Activated CD4-positive, alpha-beta memory T cell treated with anti-CD3 and anti-CD28 coated beads, Interleukin-2, amount 10 ng/mL, durations not matched to agents 7 days and 5 days (primary cell): ENCODE measurements at places on chromosomes 7 and 10.

DNA sequence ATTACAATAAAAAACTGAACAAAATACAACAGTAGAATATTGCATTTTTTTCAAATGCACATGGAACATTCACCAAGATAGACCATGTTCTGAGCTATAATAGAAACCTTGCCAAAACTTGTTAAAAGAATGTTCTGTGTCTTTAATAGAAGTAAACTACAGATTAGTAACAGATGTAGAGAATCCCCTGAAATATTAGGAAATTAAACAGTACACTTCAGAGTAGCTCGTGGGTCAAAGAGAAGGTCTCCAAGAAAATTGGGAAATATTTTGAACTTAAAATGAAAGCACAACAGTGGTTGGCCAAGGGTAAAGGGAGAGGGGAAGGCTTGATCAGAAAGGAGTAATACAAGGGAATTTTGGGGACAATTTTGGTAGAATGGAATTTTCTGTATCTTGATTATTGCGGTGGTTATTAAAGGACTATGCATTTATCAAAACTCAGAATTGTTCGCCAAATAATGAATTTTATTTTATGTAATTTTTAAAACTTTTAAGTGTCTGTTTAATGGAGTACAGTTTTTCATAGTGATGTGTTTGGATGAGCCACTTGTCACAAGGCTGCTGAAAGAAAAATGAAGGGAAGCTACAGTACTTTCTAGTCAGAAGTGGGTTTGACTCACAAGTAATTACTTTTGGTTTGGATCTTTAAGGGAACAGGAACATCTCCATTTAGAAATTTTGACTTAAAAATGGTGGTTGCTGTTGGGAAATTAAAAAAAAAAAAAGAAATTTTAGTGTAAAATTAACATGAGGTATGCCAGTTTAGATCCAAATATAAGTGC is 10.2 kb downstream of the PLEKHA8 start:
- H3K27ac ChIP-seq: no peak overlapping the region
- no peak overlapping the region for H3K4me3 ChIP-seq
- no peaks in the 10 kb centered on the region for H3K27me3 ChIP-seq
- H3K36me3 ChIP-seq: no peaks in the 10 kb centered on the region
- DNase-seq: no peak

DNA sequence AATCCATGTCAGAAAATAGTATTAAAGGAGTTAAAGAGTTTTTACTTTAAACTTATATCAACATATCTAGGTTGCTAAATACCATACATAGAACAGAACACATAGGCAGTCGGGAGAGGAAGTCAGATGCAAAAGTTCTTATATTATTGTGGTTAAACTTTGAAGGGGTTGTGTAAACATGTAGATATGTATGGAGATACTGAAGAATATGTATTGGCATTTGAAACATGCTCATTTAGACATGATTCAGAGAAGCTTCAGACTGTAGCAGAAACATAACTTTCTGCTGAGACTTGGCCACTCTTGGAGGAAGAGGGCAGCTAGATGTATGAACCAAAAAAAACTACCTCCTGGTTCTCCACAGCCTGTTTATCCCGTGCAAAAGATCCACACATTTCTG is 103.5 kb upstream of the FERD3L start:
- no peaks in the 10 kb centered on the region for H3K4me1 ChIP-seq
- no peak overlapping the region for H3K4me3 ChIP-seq
- no peak for DNase-seq
- H3K27ac ChIP-seq: no peak overlapping the region

DNA sequence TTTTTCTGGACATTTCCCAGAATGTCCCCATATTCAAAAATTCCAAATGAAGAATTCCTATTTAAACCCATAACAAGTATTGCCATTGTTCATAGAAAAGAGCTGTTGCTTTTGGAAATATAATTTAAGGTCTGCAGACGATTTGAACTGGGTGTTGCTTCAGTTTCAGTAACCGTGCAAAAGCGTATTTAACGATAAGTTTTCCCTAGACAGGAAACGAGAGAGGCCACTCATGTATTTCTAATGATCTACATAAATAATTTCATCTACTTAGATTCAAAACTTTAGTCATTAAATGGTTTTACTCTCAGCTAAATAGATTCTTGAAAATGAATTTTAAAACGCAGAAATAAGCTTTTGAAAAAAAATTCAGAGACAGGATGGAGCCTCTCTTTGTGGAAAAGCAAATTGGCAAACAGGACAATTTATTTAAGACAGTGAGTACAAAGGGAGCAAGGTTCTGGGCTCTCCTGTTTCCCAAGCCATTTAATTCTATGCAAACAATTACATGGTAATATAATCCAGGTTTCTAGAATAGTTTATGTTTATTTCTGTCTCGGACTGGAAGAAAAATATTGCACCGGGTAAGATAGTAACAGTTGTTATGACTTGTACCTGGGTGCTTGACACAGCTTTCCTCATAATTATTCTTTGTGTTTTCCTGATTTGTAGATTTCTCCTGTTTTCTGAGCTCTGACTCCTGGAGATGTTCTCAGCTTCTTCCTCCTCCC is 263.0 kb downstream of the BAMBI start:
- no peak overlapping the region for H3K27ac ChIP-seq
- H3K36me3 ChIP-seq: no peaks in the 10 kb centered on the region
- no peak overlapping the region for H3K4me3 ChIP-seq

DNA sequence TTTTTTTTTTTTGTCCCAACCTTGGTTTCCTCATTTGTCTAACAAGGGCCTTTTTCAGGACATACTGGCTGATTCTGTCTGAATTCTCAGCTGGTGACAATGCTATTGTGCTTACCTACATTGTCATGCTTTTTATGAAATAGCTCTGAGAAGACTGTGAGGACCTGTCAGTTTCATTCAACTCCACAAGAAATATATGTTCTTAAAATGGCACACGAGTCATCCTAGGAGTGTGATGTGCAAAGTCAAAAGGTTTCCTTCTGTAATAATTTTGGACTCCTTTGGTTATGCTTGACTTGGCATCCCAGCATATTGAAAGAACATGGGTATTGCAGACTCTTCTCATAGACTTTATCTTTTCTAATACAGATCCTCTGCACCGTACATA is 316.0 kb downstream of the GFRA1 start:
- no peaks in the 10 kb centered on the region for H3K4me1 ChIP-seq
- no peak overlapping the region for H3K27ac ChIP-seq
- no peaks in the 10 kb centered on the region for H3K27me3 ChIP-seq
- no peak for DNase-seq
- H3K4me3 ChIP-seq: no peak overlapping the region

GRCh38 chr7:98797150-98797549 is 72.7 kb downstream of the TMEM130 start:
- peaks cover 2% of the 10 kb centered on the region for H3K27me3 ChIP-seq
- H3K4me3 ChIP-seq: no peak overlapping the region
- DNase-seq: no peak
- no peaks in the 10 kb centered on the region for H3K36me3 ChIP-seq

GRCh38 chr7:29342761-29343160 is 148.2 kb downstream of the CHN2 start:
- peaks cover 5% of the 10 kb centered on the region for H3K4me1 ChIP-seq
- no peaks in the 10 kb centered on the region for H3K27me3 ChIP-seq
- DNase-seq: no peak
- H3K27ac ChIP-seq: no peak overlapping the region
- no peaks in the 10 kb centered on the region for H3K36me3 ChIP-seq

DNA sequence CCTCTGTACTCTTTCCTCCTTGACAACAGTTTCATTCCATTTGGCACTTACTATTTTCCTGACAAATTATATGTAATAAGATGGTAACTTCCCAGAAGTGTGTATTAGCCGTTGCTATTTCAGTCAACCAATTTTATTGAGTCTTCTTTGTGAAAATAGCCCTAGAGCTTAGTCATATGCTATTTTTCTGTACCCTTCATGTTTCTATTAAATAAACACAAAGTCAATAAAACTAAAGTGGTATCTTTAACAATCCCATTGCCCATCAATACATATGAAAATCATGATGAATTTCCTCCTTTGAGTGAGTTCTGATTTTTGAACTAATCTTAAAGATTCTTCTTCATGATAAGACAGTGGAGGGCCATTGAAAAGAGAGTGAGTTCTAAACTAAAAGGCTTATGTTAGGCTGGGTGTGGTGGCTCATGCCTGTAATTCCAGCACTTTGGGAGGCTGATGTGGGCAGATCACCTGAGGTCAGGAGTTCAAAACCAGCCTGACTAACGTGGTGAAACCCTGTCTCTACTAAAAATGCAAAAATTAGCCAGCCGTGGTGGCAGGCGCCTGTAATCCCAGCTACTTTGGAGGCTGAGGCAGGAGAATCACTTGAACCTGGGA is 5.9 kb upstream of the MYPN start:
- DNase-seq: no peak
- H3K36me3 ChIP-seq: no peaks in the 10 kb centered on the region
- H3K27me3 ChIP-seq: no peaks in the 10 kb centered on the region
- no peaks in the 10 kb centered on the region for H3K4me1 ChIP-seq
- no peak overlapping the region for H3K27ac ChIP-seq

GRCh38 chr7:99011706-99012404 is 132.1 kb downstream of the SMURF1 start:
- no peak overlapping the region for H3K27ac ChIP-seq
- no peaks in the 10 kb centered on the region for H3K27me3 ChIP-seq
- H3K4me1 ChIP-seq: no peaks in the 10 kb centered on the region
- H3K36me3 ChIP-seq: peaks cover 75% of the 10 kb centered on the region
- no peak overlapping the region for H3K4me3 ChIP-seq

GRCh38 chr7:149409895-149410294 is 51.0 kb downstream of the ZNF777 start:
- H3K4me1 ChIP-seq: peaks cover 8% of the 10 kb centered on the region
- peaks cover 30% of the 10 kb centered on the region for H3K27me3 ChIP-seq
- H3K4me3 ChIP-seq: no peak overlapping the region
- H3K27ac ChIP-seq: no peak overlapping the region
- H3K36me3 ChIP-seq: no peaks in the 10 kb centered on the region
- DNase-seq: no peak

GRCh38 chr10:132407846-132408278 is 10.9 kb downstream of the PWWP2B start:
- no peaks in the 10 kb centered on the region for H3K36me3 ChIP-seq
- no peak overlapping the region for H3K27ac ChIP-seq
- H3K27me3 ChIP-seq: no peaks in the 10 kb centered on the region
- DNase-seq: no peak

DNA sequence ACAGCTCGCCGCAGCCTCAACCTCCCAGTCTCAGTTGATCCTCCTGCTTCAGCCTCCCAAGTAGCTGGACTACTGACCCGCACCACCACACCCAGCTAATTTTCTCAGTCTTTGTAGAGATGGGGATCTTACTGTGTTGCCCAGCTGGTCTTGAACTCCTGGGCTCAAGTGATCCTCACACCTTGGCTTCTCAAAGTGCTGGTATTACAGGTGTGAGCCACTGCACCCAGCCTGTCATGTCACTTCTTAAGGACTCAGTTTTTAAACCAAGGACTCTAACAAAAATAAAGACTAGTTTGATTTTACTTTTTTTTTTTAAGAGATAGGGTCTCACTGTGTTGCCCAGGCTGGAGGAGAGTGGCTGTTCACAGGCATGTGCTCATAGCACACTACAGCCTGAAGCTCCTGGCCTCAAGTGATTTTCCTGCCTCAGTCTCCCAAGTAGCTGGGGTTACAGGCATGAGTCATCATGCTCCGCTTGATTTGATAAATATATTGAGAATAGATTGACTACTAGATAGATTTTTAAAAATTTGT is 16.5 kb upstream of the PPP3CB start:
- DNase-seq: no peak
- no peak overlapping the region for H3K4me3 ChIP-seq
- H3K4me1 ChIP-seq: peaks cover 5% of the 10 kb centered on the region
- H3K27ac ChIP-seq: no peak overlapping the region
- H3K27me3 ChIP-seq: no peaks in the 10 kb centered on the region
- H3K36me3 ChIP-seq: no peaks in the 10 kb centered on the region

DNA sequence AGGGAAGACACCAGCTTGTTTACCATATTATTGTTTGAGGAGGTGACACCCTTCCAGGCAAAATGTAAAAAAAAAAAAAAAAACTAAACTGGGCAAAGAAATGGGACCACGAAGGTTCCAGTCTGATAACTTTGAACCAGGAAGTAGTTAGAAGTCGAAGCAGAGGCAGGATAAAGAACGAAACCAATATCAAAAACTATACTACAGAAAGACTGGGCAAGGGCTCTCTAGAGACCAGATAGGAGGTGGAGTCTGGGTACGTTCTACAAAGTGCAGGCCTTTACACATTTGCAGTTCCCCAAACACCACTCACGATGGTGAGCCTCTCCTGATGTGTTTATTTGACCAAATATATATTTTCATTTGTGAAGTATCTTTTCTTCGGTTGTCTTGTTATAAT is 125.7 kb upstream of the CDK1 start:
- no peak overlapping the region for H3K4me3 ChIP-seq
- no peaks in the 10 kb centered on the region for H3K27me3 ChIP-seq
- peaks cover 2% of the 10 kb centered on the region for H3K4me1 ChIP-seq
- no peak for DNase-seq
- H3K36me3 ChIP-seq: no peaks in the 10 kb centered on the region

DNA sequence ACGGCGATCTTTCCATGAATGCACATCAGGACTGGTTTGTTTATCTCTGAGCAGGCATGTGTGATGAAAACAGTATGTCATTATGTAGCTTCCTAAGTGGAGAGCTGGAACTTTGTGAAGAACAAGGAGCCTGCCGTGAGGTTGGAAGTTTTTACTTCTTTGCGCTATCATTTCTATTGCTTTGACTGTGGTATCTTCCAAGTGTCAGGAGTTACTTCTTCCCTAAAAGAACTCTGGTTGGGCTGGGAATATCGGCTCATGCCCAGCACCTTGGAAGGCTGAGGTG is 167.4 kb upstream of the AHR start:
- H3K36me3 ChIP-seq: peaks cover 12% of the 10 kb centered on the region
- DNase-seq: no peak
- no peak overlapping the region for H3K27ac ChIP-seq
- H3K27me3 ChIP-seq: no peaks in the 10 kb centered on the region
- no peak overlapping the region for H3K4me3 ChIP-seq
